ENCODE measurements at places on chromosomes 16 and 17. TPM values are rescaled to one million over a fixed set of nuclear protein-coding genes. Genes with fewer than 3 reads are reported as not detected.

The FOXC2 gene
- not detected for total RNA-seq

DNA sequence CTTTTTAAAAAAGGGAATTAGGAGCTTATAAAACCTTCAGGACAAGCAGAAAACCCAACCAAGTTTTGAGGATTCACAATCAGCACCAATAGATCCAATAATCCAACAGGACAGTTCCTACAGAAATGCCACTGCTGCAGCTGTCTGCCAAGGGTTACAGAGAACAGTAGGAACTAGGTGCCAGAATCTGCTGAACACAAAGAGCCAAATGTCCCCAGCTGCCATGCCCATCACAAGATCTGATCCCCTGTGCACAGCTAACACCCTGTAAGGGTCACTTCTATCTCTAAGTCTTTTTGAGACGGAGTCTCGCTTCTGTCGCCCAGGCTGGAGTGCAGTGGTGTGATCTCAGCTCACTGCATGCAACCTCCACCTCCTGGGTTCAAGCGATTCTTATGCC is 262.3 kb downstream of the STX8 start:
- no peak for DNase-seq

GRCh38 chr16:87451563-87452210 is 41.1 kb downstream of the ZCCHC14 start:
- DNase-seq = no peak

DNA sequence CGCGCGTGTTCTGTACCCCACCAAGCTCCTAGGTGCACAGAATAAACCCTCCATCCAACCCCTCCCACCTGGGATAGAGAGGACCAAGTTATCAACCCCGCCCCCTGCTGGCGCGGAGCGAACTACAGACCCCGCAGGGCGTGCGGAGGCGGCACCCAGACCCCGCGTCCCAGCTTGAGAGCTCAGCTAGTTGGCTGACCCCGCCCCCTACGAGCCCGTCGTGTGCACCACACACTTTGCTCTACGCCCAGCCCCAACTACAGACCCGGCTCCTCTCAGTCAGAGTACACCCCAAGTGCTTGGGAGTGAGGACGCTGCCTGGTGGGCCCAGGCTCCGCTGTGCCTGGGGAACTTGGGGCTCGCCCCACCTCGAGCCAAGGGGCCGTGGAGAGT is 1.5 kb downstream of the GRIN2A start:
- peak; percentile 68 for DNase-seq

DNA sequence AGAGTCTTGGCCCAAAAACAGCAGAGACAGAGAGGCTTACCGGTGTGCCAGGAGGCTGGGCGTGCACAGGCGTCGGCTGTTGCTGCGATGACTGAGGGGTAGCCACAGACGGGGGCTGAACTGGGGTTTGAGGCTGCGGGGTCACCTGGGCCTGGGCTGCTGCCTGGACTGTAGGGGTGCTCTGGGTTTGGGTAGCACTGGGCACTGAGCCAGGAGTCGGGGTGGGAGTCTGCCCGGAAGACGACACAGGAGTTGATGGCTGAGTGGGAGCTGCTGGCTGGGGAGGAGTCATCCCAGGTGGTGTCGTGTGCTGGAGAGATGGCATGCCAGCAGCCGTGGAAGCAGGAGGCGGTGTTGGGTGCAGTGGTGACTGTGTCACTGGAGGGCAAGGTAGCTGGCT is 53.2 kb upstream of the TRAP1 start:
- DNase-seq = no peak

- peak; percentile 68 for DNase-seq
Measured at GRCh38 chr16:82263521-82264143, 93.6 kb upstream of the MPHOSPH6 start.

The PGAP6 gene
- 20.7 TPM for total RNA-seq

The CNGB1 gene
- total RNA-seq = not detected

GRCh38 chr16:66849549-66849948 is 5.3 kb downstream of the CA7 start:
- DNase-seq = no peak

- DNase-seq = peak; percentile 64
Measured at GRCh38 chr16:1706386-1707192, 594 bp downstream of the MAPK8IP3 start.

- DNase-seq = no peak
Measured at GRCh38 chr17:49691086-49691676, 13.3 kb upstream of the SPOP start.

The KRT28 gene
- not detected for total RNA-seq

The OR3A3 gene
- total RNA-seq = not detected

The CUEDC1 gene
- total RNA-seq = 27.8 TPM

GRCh38 chr17:82214012-82214628 is 1.5 kb upstream of the CCDC57 start:
- no peak for DNase-seq

The HOXB8 gene
- total RNA-seq = 1.3 TPM

DNA sequence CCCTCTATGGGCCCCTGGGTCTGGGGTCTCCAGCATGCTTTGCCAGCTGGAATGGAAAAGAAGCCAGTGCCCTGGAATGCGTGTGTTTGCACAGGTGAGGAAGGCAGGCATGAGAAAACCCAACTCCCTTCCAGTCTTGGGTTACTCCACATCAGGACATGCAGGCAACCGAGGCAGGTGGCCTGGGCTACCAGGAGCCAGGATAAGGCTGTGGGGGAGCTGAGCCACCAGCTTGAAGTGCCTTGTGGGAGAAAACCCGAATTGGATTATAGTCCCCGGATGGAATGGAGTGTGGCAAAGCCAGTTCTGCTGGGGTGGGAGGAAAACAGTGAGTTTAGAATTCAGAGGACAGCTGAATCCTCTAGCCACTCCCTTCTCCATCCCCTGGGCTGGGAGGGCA is 7.2 kb downstream of the SRCIN1 start:
- DNase-seq = peak; percentile 81

The SYNGR2 gene
- 68.3 TPM for total RNA-seq

- peak; percentile 44 for DNase-seq
Measured at GRCh38 chr16:71927383-71927782, 32.1 kb downstream of the IST1 start.

The KRTAP9-2 gene
- total RNA-seq = not detected

DNA sequence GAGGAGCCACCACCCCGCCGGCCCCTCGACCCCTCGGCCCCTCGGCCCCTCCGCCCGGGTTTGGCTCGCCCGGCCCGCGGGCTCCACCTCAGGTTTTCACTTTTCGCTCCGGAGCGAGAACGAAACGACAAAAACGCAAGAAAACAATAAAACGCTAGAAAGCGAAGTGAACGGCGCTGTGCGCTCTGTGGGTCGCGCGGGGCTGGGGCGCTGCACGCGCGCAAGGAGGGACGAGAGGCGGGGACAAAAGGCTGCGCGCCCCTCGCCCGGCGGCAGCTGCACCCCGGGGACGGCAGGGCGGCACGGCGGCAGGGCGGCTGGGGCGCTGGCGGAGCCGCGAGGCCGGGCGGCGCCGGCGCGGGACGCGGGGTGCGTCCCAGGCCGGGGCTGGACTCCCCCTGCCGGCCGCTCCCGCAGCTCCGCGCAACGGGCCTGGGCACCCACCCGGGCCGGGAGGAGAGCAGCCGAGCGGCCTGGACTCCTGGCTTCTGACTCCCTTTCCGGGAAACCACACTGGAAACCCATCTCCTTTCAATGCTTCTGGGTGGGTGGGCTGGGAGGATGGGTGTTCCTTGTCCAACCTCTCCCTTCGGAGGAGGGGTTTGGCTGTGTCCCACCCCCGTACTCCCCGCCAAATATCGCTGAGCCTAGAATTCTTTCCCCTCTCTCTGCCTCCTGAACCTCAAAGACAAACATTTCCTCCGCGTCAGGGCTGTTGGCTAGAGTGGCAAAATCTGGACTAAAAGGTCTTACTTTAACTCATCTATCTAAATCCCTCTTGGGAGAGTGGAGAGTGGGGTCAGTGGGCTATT is 9.9 kb downstream of the TBX2 start:
- DNase-seq = peak; percentile 69

GRCh38 chr17:57902800-57903759 is 52.1 kb downstream of the CUEDC1 start:
- DNase-seq = peak; percentile 95

The CDH8 gene
- total RNA-seq = not detected

- peak; percentile 82 for DNase-seq
Measured at GRCh38 chr17:57541472-57542394, 203.4 kb downstream of the CCDC182 start.

GRCh38 chr17:4082136-4082924 is 60.5 kb downstream of the ZZEF1 start:
- no peak for DNase-seq

Data from stomach (tissue), 19 donors.